ENCODE measurements at places on chromosomes 5 and 9.
A peak's percentile ranks its signal among the peaks of the same experiment; 100 is the strongest.

- no peak for DNase-seq
Measured at GRCh38 chr9:71812385-71812784, 44.1 kb upstream of the CEMIP2 start.

- no peak for DNase-seq
Measured at GRCh38 chr5:93088592-93089389, 492.2 kb downstream of the NR2F1-AS1 start.

DNA sequence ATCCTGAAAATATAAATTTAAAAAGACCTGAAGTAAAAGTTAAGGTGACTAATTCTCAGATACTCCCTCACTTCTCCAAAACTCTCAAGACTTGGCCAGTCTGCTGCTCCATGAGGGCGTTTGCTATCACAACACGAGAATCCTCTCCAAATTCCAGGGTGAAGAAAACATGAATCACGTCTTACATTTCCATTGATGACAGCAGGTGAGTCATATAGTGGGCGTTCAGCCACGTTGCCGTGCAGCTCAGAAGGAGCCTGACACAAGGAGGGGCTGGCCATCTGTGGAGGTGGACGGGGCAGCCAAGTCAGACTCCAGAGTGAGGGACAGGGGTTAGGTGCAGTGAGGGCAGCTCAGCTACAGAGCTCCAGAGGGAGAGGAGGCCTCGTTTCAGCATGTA, 555.1 kb upstream of the ADAMTS16 start:
- DNase-seq = no peak

GRCh38 chr5:103919506-103919905, 356.9 kb upstream of the NUDT12 start:
- DNase-seq = no peak

DNA sequence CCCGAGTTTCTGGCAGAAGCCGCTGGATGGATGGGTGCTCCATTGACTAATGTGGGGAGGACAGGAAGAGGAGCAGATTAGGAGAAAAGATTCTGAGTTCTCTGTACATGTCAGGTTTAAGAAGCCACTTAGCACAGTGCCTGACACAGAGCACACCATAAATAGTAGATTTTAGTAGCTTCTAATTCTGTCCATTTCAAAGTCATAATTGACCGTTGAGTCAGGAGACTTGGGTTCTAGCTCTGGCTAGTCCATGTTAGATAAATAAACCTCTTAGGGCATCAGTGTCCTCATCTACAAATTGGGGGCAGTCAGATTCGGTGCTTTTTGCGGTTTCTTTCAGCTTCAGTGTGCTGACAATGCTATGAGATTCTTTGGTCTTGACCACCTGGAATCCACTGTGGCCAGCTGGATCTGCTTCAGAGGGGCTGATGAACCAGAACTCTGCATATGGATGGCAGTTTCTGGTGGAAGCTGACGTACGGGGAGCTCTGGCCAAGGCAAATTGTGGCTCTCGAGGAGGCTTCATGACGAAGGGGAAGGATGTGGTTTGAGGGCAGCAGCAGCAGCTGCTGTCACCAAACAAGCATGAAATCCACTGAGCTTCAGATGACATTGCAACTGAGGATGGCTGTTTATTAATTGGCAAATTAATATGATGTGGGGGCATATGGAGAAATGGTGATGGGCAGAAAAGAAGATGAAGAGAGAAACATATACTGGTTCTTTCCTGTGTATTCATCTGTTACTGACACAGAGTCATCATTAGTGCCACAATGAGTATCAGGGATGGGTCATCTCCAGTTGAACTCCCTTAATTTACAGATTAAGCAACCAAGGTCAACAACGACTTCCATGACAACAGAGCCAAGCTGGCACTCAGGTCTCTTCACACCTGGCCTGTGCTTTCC, 134.4 kb downstream of the AOPEP start:
- peak; percentile 44 for DNase-seq

GRCh38 chr5:154320224-154321089, 125.3 kb upstream of the SAP30L start:
- DNase-seq = no peak

DNA sequence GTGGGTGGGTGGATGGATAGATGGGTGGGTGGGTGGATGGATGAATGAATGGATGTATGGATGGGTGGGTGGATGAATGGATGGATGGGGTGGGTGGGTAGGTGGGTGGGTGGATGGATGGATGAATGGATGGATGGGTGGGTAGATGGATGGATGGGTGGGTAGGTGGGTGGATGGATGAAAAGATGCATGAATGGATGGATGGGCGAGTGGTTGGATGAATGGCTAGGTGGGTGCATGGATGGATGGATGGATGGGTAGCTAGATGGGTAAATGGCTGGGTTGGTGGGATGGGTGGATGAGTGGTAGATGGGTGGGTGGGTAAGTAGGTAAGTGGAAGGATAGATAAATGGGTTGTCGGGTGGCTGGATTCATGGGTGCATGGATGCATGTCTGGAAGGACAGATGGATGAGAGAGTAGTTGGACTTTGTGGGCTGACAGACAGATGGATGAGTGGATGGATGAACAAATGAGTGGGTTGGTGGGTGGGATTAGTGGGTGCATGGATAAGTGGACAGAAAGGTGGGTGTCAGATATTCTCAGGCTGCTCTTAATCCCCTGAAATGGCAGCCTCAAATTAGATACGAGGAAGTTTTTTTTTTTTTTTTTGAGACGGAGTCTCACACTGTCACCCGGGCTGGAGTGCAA, 100.8 kb upstream of the SARDH start:
- no peak for DNase-seq

GRCh38 chr5:40021007-40021406, 596.2 kb upstream of the DAB2 start:
- DNase-seq = no peak

- peak; percentile 89 for DNase-seq
Measured at GRCh38 chr9:77793849-77794248, 145.7 kb upstream of the GNA14 start.

DNA sequence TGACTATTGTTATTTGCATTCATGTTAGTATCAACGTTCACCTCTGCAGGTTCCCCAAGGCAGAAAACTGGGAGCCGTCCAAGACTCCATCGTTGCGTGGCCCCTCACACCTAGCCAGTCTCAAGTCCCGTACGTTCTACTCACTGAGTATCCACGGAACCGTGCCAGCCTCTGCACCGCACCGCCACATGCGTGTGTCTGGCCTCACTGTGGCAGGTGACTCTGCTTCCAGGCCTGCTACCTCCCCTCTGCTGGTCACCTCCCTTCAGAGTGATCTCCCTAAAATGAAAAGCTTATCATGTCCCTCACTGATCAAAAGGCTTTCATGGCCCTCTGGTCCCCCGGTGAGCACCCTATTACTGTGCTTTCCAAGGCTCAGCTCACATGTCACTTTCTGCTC, 108.1 kb downstream of the GABBR2 start:
- DNase-seq = no peak

DNA sequence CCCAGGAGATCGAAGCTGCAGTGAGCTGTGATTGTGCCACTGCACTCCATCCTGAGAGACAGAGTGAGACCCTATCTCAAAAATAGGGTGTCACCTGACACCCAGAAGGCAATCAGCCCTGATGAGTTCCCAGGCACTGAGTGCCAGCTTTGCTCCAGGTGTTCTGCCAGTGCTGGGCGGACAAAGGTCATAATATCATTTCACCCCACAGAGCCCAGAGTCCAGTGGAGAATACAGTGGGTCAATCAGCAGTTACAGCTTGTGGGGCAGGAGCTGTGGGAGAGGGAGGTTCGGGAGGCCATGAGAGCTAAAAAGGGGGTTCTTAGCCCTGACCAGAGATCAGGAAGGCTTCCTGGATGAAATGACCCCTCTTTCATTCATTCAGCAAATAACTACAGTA, 24.4 kb upstream of the SH3RF2 start:
- DNase-seq = no peak

DNA sequence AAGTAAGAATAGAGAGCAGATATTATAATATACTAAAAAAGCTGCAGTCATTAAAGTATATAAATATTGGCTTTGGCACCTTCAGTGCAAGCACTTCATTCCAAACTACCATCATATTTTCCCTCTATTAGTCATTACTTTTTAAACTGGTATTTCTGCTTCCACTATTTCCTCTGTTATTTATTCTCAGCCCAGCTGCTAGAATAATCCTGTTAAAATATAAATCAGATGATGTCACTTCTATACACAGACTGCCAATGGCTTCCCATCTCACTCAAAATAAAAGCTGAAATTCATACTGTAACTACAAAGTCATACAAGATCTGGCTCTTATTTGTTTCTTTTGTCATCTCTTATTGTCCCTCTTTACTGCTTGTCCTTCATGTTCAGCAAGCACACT, 432.9 kb downstream of the TLE4 start:
- DNase-seq = no peak

- DNase-seq = no peak
Measured at GRCh38 chr5:171978519-171978918, 27.9 kb downstream of the FBXW11 start.

- no peak for DNase-seq
Measured at GRCh38 chr5:160171666-160172065, 52.4 kb upstream of the PWWP2A start.

GRCh38 chr5:132629230-132629944, 28.6 kb upstream of the IL13 start:
- no peak for DNase-seq

DNA sequence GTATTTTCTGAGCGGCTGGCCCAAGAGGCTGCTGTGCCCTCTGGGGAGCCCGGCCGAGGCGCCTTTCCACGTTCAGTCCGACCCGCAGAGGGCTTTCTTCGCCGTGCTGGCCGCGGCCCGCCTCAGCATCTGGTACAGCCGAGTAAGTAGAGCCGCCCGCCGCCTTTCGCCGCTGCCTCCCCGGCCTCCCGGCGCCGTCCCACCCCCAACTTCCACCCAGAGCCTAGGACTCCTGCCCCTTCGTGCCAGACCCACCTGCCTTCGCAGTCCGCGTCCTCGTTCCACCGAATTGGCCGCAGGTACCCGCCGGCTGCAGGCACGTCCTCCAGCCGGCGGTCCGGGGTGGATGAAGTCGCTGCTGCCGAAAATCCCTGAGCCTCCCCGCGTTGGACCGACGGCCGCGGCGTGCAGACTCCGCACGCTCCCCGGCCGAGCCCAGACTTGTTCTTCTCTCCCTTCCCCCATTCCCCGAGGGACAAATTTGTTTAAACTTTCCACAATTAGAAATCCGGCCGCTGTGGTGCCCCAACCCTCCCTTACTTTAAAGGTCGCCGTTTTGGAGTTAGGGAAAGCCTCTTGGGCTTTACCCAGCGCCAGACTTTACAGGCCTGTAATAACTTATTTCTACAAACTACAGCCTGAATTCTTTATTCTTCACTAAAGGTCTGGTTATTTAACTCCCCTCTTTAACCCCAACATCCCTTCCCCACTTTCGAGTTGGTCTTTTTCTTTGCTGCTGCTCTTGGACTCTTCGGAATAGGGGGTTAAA, 589 bp downstream of the RIC1 start:
- peak; percentile 47 for DNase-seq

DNA sequence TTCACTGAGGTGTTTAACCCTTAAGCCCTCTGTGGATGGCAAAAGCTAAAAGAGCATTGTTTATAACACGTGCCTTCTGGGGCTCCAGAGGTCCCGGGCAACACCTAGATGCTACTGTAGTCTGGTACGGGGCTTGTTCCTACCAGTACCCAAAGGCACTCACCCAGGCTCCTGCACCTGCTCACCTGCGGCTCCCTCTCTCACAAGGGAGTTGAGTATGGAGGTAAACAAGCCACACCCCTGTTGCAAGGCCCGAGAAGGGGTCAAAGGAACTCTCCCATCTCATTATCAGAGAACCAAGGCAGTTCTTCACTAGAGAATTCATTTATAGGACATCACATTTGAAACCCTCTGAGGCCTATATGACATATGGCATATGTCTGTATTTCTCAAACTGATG, 53.4 kb upstream of the IL6ST start:
- DNase-seq = no peak

- DNase-seq = no peak
Measured at GRCh38 chr5:131281133-131281867, 17.4 kb downstream of the CDC42SE2 start.

DNA sequence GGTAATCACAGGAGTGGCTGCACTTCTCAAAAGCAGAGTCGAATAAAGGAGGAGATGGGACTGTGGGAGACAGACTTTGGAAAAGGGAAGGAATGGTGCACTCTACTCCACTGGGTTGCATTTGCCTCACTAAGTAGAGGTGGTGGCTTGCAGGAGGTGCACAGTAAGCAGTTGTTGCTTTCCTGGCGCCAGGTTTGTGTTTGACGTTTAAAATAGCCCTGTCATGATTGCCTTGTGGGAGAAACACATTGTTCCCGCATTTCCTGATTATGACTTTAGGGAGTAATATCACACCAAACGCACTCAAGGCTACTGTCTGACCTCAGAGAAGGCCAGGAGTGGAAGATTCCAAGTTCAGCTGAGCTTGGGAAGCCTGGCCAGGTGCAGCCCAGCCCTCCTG, 36.7 kb downstream of the DMRT1 start:
- DNase-seq = no peak

DNA sequence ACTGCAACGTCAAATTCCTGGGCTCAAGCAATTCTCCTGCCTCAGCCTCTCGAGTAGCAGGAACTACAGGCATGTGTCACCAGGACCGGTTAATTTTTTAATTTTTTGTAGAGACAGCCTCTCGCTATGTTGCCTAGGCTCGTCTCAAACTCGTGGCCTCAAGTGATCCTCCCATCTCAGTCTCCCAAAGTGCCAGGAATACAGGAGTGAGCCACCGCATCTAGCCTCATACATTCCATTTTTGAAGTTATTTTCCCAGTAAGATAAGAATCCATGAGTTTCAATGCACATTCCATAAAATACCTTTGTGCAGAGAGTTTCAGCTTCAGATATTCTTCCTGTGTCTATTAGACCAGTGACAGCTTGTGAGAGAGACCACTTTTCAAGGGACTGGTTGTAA, 70.4 kb downstream of the SKIC3 start:
- no peak for DNase-seq

- DNase-seq = no peak
Measured at GRCh38 chr9:20209391-20210340, 412.6 kb downstream of the MLLT3 start.

DNA sequence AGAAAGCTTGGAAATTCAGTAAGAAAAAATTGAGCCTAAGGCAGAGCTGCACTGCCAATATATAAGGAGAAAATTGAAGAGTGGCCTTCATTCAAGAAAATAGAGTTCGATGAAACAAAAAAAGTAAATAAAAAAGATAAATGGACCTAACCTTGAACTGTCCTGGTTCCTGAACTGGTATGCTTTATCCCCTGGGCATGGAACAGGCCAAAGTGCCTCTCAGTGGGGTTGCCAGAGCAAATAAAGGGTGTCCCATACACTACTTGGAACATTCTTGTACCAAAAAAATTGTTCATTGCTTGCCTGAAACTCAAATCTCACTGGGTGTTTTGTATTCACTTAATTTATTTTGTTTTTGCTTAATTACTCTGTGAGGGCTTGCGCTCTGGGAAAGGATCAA, 42.2 kb upstream of the TUT7 start:
- DNase-seq = no peak
